ENCODE measurements at places on chromosomes 3 and 15.

- no peak for DNase-seq
These were observed 429.3 kb upstream of the PDZRN3 start for GRCh38 chr3:74053970-74054516.

DNA sequence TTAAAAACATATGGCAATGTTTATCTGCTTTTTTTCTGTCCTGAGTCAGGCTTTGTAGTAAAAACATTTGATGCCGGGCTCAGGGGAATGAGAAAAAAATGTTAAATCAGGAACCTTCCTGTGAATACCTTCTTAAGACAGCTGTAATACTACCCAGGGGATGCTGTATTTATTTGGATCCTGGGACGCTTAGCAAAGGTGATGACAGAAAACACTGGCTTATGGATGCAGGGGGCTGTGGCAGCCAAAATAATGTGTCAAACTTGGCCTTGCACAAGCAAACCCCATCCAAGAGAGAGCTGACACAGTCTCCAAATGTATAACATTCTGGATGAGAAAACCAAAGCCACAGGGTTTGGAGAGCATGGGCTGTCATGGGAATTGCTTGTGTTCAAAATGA lies 438.2 kb upstream of the PROK2 start:
- no peak for DNase-seq

GRCh38 chr3:31416980-31417379 lies 115.7 kb upstream of the STT3B start:
- no peak for DNase-seq

- DNase-seq: no peak
These were observed 79.9 kb downstream of the CHSY1 start for GRCh38 chr15:101171954-101172353.

GRCh38 chr3:12155828-12156227 lies 2.9 kb downstream of the TIMP4 start:
- no peak for DNase-seq

GRCh38 chr15:67593562-67593961 lies 51.1 kb downstream of the MAP2K5 start:
- no peak for DNase-seq

- no peak for DNase-seq
These were observed 12.9 kb downstream of the FBXO40 start for GRCh38 chr3:121606106-121606505.

DNA sequence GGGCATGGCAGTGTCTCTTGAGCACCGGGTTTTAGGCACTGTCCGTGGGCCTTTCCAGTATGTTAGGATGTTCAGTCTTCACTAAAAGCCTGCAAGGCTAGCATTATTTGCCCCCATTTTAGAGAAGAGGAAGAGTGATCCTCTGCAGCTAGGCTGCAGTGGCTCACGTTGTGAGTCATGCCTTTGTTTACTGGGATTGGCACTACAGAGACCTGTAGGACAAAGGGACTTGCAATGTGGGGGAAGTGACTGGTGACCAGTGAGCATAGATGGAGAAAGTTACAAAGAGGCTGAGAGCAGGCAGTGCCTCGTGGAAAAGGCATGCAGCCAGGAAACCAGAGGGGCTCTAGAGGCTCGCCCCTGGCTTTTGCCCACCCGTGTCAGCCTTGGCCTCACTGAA lies 26.8 kb upstream of the CPNE9 start:
- no peak for DNase-seq

DNA sequence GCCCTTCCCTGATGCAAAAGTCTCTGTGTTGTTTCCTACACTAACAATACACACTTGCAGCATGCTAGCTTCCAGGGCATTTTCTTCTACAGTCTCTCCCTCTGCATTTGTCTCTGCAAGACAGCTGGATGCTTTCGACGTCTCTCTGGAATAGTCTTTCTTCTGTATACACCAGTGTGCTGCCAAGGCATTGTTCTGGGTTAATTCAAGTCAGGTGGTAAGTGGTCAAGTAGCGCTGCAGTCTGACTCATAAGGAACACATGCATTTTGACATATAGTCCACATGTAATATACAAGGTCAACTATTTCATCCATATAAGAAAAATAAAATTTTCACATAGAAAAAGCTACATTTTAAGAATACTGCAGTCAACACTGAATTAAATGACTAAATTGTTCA lies 92.7 kb downstream of the MYLK start:
- no peak for DNase-seq

- no peak for DNase-seq
These were observed 121.6 kb upstream of the LMOD3 start for GRCh38 chr3:69244039-69244438.

DNA sequence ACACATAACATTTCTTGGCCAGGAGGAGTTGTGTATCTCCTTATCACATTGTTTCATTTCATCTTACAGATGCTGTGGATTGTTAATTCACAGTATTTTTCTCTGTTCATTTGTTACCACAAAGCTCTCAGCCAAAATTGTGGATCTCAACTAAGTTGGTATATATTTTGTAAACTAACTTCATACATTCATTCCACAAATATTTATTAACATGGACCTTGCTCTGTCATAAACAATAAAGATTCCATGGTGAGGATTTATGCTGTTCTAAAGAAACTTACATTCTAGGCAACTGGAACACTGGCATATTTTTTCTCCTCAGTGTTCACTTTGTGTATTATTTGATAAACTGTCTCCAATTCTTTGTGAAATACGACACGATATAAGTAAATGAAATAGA lies 268.8 kb downstream of the CNTN3 start:
- DNase-seq: no peak

DNA sequence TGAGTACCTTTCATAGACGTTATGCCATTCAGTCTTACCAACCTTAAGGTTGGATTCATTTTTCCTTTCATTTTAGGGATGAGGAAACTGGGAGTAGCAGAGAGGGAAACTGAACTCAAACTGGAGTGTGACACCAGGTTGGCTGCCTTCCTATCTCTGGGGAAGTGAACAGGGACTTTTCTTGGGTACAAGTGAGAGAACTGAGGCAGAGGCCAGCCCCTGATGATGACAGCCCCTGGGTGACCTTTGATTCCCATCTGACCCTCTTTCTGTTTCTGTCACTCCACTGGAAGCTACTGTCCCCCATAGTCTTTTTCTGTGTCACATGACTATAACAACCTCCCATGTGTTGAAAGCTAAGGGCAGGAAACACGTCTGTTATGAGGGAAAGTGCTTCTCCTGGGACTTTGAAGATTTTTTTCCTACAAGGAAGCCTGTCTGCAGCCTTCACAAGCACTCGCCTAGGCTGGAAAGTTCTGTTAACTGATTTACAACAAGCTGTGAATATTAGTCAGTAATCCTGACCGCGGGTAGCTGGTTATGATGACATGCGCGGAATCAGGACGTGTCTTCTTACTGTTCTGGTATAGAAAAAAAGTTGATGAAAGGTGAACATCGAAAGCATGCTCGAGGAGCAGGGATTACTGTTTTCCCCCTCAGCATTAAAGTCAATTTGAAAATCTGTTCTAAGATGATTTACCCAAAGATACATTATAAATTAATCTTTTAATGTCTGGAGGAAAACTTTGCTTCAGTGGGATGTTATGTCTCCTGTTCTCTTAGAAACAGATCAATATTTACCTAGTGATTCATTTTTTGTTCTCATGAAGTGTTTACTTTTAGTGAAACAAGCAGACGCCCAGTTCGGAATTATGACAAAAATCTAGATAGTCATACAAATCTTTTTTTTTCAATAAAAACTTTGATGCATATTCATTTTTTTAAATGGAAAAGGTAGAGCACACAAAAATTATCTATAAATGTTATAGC lies 31.5 kb downstream of the ABHD2 start:
- no peak for DNase-seq

DNA sequence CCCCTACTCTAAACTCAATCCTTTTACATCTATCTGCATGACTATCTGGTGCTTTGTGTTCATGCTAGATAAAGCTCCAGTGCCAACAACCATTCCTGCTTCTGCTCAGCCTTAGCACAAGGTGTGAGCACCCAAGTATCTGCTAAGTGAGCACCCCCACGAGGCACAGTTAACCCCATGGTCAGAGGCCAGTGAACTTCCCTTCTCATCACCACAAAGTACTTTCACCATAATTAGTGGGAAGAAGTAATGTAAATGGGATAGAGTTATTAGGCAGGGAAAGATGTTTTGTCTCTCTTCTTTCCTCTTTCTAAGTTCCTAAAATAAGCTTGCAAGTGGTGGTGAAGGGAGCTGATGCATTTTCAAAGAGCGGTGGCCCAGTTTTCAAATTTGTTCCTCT lies 96.4 kb downstream of the ANO10 start:
- DNase-seq: no peak

- no peak for DNase-seq
These were observed 26.0 kb upstream of the EID1 start for GRCh38 chr15:48851956-48852355.

DNA sequence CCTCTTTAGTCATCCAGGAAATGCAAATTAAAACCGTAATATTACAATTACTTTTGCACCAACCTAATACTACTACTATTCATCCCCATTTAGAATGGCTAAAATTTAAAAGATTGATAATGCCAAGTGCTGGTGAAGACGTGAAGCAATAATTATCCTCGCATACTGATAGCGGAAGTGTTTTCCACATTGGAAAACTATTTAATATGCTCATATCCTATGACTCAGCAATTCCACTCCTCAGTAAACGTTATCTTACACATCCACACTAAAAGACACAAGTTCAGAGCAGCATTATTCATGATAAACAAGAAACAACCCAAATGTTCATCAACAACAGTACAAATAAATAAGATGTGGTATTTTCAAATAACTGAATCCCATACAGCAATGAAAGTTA lies 70.6 kb downstream of the VPS13C start:
- no peak for DNase-seq

- DNase-seq: no peak
These were observed 10.8 kb upstream of the TNFAIP8L3 start for GRCh38 chr15:51105430-51106016.

- DNase-seq: no peak
These were observed 49.4 kb upstream of the UBE2E1 start for GRCh38 chr3:23756206-23756840.

Data from head of caudate nucleus (tissue), 42 donors.